ENCODE measurements at places on chromosomes 7 and 10. TPM values are rescaled to one million over a fixed set of nuclear protein-coding genes. Genes with fewer than 3 reads are reported as not detected.

DNA sequence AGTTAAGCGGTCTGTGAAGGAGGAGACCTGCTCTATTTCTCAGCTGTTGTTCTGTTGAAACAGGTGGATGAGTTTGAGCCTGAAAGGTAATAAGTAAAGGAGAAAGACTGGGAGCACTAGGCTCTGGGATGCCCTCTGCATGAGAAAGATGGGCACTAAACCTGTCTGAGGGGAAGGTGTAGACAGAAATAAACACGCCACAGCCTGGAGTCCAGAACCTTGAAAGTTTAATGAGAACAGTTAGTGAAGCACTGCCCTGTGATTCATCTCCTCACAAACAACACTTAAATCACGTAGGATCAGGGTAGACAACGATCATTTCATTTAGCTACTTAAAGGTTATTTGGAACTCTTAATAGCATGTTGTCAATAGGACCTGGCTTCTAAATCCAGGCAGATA is 193.1 kb downstream of the PHTF2 start:
- DNase-seq, result no peak

DNA sequence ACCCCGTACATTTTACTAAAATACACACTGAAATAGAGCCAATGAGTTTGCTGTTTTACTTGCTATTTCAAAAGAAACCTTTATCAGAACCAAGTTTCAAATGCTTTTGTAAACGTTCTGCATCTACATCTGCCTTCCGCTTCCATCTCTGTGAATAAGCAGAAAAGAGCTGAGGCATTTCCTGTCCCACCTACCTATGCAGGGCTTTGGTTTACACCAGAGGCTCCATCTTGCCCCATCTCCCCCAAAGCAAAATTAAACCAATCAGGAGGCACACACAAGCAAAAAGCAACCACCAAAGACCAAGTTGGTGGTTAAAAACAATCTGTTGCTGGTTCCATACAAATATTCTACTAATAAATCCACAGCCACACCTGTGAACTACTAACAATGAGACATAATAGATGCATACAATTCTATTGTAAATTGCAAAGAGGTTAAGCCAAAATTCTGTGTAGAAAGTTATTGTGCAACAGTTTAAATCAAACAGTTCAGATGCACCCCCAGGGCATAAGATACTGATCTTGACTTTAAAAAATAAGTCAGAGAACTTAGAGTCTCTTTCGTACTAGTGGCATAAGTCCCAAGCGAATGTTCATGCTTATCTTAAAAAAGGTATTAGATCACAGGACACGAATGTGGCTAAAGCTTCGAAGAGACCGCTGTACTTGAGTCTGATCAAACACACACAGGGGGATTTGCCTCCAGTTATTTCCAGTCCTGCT is 83.9 kb downstream of the FGFR2 start:
- no peak for DNase-seq

GRCh38 chr10:34705563-34705962 is 109.5 kb downstream of the PARD3 start:
- no peak for DNase-seq

GRCh38 chr7:69827558-69827957 is 229.3 kb downstream of the AUTS2 start:
- DNase-seq, result no peak

- peak; percentile 73 for DNase-seq
These were observed 124.0 kb downstream of the IQUB start for GRCh38 chr7:123410273-123410904.

- DNase-seq, result peak; percentile 30
These were observed 473.1 kb upstream of the PODXL start for GRCh38 chr7:132029369-132030085.

- peak; percentile 94 for DNase-seq
These were observed 10.9 kb upstream of the LGI1 start for GRCh38 chr10:93746844-93747284.

GRCh38 chr7:130135208-130136205 is 65.2 kb downstream of the KLHDC10 start:
- DNase-seq, result no peak

DNA sequence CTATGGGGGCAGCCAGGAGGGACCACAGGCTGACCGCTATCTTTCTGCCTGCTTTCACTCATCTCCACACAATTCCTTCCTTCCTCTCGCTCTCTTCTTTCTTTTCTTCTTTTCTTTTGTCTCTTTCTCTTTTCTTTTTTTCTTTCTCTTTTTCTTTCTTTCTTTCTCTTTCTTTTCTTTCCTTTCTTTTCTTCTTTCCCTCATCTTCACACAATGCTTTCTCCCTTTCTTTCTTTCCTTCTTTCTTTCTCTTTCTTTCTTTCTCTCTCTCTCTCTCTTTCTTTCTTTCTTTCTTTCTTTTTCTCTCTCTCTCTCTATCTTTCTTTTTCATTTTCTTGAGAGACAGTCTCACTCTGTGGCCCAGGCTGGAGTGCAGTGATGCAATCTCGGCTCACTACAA is 6.8 kb upstream of the MUC12 start:
- DNase-seq, result no peak

DNA sequence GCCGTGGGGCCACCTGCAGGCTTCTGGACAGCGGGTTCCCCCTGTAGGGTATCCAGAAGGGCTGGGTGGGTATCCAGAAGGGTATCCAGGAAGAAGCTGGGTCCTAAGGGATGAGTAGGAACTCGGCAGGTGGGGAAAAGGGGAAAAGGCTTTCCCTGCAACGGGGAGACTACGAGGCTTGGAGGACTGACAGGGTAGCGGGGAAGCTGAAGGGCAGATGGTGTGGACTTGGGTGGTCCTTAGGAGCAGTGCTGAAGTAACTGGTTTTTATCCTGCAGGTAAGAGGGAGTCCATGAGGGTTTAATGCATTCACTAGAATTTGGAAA is 525 bp downstream of the UBE2D4 start:
- DNase-seq, result no peak

DNA sequence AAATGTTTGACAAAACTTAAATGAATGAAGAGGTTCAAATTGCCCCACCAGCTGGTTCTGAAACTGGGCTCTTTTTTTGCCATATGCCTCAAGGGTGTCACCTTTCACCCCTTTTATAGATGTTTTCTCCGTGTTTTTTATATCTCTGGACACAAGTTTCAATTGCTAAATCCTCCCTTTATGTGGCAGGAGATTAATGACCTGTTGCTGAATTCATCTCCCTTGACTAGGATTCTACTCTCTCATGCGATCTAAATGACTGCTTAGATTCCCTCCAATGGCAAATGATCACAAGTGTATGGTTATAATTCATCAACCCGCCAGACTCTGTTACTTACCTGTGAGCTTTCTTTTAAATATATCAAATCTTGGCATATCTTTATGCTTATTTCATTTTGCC is 677.0 kb upstream of the POT1 start:
- no peak for DNase-seq

- DNase-seq, result no peak
These were observed 25.6 kb upstream of the AP5Z1 start for GRCh38 chr7:4749798-4750197.

CLCN1 gene
- not detected for total RNA-seq

ATP6V1F gene
- total RNA-seq, result 97.0 TPM

PLOD3 gene
- total RNA-seq, result 53.1 TPM

CYP3A5 gene
- total RNA-seq, result not detected

PRKG1 gene
- total RNA-seq, result 5.9 TPM

RNF133 gene
- not detected for total RNA-seq
